Stimulated activated CD4-positive, alpha-beta T cell treated with anti-CD3 and anti-CD28 coated beads, Interleukin-12 subunit alpha, Interleukin-12 subunit beta, amount 100 ng/mL, for 4 hours (primary cell): ENCODE measurements at places on chromosomes 3 and 15.

DNA sequence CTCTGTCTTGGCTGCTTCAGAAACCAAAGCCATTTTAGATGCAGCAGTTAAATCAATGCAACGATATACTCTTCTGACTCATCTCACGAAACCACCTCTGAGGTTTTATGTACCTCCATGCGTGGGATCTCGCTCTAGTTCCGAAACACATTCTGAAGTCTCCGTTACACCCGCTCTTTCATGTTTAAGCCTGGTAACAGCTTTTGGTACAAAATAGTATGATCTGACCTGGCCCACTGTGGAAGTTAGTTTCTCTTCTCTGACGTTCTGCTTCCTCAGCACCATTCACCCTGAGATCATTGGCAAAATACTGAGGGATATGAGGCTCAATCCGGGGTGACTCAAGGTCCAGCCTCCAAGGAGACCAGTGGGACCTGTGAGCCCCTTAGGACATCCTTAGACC lies 121.9 kb downstream of the TMEM266 start:
- DNase-seq = no peak

DNA sequence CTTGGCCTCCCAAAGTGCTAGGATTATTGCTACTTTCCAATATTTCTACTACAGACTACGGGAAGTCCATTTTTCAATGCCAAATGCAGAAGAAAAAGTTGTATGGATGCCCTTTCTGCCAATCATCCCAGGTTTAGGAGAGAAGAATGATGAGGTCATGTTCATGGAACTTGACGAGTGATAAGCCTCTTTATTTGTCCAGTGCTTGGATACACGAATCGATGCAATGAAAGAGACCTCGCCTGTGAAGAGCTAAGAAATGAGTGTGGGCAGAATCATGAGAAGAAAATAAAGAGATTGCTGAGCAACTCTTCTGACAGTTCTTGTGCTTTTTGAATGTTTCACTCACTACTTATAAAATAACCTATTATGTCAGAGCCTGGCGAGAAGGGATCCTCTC lies 996 bp upstream of the SLC28A1 start:
- DNase-seq = no peak

- DNase-seq = no peak
Observed at GRCh38 chr15:49656734-49657133, 35.9 kb downstream of the DTWD1 start.

DNA sequence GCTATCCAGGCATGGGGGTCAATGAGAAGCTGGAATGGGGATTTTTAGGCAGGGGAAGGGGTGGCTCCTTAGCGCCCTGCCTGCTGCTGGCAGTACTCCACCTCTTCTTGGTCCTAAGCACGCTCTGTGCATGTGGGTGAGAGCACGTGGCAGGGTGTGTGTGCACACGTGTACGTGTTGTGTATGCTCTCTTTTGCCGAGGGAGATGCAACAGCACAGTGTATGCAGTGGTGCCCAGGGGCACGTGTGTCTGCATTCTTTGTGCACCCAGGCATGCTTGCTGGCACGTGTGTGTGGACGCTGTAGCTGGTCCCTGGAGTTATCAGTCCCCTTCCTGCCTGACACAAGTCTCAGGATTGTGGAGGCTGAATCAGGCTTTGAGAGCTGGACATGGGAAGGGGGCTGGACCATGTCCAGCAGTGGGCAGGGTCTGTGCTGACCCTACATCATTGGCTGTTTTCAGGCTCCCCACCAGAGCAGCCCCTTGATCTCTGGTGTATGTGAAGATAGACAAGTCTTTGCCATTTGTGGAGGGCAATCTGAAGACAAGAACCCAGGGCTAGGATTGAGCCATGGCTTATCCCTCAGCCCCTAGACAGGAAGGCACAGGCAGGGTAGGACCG lies 1.9 kb upstream of the CAMKV start:
- DNase-seq = no peak

DNA sequence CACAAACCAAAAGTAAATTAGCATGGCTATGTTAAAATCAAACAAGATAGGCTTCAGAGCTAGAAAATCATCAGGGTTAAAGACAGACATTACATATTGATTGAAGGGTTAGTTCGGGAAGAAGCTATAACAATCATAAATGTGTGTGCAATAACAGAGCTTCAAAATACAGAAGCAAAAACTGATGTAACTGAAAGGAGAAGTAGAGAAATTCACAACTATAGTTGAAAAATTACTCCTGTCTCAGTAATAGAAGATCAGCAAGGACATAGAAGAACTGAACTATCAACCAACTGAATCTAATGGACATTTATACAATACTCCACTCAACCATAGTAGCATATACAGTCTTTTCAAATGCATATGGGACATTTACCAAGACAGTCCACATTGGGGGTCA lies 59.4 kb downstream of the MCTP2 start:
- DNase-seq = no peak

DNA sequence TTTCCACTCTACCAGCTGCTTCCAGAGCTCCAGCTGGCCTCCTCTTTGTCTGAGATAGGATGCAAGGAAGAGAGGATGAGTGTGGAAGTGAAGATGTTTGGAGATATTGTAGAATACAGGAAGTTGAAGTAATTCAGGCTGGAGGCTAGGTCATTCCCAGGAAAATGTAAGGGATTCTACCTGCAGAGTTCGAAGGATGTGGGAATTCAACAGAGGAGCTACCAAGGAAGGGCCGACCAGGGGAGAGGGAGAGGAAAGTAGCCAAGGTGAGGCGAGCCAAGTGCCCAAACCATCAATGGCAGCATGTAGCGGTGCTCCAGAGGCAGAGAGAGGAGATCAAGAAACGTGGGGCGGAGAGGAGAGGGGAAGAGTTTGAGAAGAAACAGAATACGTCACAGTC lies 49.0 kb upstream of the EPHB3 start:
- DNase-seq = no peak

DNA sequence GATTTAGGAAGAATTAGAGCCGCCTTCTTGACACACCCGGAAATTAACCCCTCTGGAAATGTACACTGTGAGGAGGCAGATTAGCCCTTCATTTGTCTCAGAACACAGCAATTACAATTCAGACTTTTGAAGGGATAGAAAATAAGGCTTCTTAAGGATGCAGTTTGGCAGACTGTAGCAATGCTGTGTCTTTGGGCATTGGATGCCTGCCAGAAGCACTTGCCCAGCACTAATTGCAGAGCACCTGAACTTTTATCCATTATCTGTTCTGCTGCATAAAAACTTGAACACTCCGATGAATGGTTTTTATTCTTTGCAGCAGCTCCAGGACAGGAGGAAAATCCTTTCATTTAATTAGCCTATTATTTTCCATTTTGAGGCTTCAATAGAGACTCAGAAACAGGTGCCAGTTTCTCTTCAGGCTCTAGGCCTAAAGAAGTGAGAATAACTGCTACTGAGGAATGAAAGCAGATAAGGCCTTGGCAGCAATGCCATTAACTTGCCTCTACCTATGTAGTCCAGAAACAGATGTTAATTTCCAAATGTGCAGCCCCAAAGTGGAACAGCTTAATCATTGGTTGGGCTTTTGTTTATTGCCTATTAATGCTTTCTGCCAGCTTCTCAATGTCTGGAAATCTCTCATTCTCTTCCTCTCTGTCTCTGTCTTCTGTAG lies 418.5 kb downstream of the NSUN3 start:
- no peak for DNase-seq

DNA sequence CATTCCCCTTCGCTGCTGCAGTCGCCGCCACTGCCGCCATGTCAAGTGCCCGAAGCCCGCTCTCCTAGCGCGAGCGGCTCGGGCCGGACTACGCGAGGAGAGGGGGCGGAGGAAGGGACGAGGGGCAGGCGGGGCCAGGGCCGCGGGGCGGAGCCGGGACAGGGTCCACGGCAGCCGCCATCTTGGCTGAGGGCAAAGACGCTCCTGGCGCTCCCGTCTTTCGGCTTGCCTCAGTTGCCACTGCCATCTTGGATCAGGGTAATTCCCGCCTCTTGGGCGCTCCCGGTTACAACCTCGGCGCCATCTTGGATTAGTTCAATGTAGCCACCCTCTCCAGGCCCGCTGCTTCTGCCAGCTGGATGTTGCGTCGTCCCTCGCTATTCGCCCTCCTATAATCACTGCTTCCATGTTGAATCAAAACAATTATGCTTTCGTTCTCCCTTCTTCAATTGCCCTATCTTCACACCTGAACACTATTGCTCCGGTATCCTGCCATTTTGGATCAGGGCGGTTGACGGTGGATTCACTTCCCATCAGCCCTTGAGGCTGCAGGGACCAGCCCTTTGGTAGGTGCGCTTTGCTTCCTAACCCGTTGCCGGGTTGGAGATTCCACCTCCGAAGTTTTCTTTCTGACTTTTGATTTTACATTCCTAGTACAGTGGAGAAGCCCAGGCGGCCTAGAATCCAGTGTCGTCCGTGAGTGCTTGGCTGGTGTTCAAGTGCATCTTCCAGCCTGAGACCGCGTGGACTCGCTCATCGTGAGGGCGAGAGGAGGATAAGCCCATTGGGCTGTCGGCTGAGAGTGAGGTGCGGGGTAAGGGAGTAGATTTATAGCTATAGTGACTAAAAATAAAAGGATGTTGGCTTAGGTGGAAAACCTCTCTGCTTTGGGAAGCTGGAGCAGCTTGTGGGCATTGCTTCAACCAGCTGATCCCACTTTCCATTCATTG lies at the start of gene HACD2:
Gene HACD2 (minus strand): TSS at position 66 of the 950 bp plus-strand sequence. CDS start 26 bp downstream, at position 40.
- peak; percentile 96 for DNase-seq

- DNase-seq = no peak
Observed at GRCh38 chr15:33215941-33216872, 21.7 kb upstream of the FMN1 start.

- DNase-seq = peak; percentile 51
Observed at GRCh38 chr3:71064291-71064955, 519.1 kb downstream of the FOXP1 start.

- DNase-seq = no peak
Observed at GRCh38 chr3:23864931-23865330, 51.9 kb downstream of the NKIRAS1 start.

DNA sequence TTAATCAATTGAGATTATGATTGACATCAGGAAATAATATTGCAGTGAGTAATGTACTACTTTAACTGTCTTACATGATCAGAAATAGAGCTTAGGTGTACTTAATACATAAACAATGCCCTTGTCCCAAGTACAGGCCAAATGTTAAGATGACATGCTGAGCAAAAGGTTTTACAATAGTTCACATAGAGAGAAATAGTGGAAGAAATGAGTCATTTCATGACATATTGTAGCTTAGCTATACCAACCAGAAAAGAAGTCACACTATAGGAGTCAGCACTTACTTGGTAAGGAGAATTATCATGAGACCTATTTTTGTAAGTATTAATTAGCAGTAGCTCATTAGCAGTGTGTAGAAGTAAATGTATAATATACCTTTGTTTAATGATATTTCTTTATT lies 96.4 kb upstream of the NANOGP8 start:
- no peak for DNase-seq

GRCh38 chr3:153165261-153165681 lies 3.2 kb downstream of the RAP2B start:
- DNase-seq = no peak

DNA sequence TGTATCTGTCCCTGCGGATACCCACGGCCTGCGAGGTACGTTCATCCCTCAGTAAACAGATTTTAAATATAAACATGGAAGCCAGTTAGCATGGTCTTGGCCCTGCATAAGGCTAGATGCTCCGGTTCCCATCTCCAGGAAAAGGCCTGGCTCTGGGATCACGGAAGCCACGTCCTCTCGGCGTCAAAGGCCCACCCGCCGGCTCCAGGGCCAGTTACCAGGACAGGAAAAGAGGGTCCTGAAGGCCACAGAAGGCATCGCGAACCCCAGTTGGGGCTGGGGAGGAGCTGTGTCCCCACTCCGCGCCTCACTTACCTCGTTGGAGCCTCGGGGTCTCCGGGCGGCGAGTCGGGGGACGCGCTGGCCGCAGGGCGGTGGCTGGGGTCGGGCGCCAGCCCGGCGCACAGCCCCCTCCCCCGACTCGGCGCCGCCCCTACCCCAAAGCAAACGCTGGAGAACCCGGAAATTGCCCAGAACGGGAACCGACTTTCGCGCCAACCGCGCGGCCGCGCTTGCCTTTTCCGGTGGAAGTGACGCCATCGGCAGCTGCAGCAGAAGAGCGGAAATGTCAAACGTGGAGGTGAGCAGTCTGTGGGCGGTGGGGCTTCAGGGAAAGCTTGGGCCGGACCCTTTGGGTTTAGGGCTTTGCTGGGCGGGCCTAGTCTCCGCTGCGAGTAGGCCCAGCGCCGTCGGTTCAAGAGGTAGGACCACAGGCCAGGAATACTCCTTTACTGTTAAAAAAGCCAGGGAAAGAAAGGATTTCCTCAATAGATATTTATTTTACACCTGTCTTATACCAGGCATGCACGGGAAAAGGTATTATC lies at the start of gene TOPBP1:
Gene TOPBP1 (minus strand): TSS at position 488 of the 824 bp plus-strand sequence. CDS start 814 bp downstream, outside the sequence.
- peak; percentile 84 for DNase-seq

DNA sequence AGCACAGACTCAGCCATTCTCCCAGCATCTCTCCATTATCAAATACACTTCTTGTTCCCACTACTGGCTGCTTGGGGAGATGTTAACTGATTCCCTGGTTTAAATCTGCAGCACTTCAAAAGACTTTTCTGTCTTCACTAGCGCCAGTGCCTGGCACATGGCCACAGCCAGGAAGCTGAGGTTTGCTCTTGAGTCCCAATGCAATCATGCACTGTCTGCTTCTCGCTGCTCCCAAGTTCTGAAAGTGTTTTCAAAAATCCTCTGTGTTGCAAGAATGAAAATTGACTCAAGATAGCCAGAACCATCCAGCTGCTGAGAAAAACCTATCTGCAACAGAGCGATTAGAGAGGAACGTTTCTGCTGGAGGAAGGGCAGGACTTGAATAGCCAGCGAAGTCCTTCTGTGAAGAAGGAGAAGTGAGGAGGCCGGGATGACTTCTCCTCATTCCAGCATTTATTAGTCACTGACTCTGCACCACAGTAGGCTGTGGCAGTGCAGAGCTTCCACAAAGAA lies 358.4 kb upstream of the NR2F2 start:
- no peak for DNase-seq

- DNase-seq = no peak
Observed at GRCh38 chr15:31344266-31344665, 17.6 kb downstream of the KLF13 start.

- DNase-seq = no peak
Observed at GRCh38 chr3:59411186-59411585, 361.4 kb upstream of the CFAP20DC start.

- DNase-seq = no peak
Observed at GRCh38 chr15:89657686-89658200, 2.5 kb upstream of the KIF7 start.

- DNase-seq = no peak
Observed at GRCh38 chr3:23376516-23377248, 173.6 kb downstream of the UBE2E2 start.

DNA sequence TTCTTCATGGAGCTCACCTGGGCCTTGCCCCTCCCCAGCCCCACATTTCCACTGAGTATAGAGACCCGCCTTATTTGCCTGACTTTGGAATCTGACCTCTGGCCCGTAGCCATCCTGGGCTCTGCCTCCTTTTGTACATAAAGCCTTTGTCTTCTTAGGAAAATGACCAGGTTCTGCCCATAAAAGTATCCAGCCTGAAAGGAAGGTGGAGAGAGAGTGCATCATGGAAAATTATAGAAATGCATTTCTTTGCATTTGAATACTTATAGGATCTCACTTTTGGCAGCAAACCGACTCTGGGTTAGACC lies 3.6 kb upstream of the SH2D7 start:
- no peak for DNase-seq

DNA sequence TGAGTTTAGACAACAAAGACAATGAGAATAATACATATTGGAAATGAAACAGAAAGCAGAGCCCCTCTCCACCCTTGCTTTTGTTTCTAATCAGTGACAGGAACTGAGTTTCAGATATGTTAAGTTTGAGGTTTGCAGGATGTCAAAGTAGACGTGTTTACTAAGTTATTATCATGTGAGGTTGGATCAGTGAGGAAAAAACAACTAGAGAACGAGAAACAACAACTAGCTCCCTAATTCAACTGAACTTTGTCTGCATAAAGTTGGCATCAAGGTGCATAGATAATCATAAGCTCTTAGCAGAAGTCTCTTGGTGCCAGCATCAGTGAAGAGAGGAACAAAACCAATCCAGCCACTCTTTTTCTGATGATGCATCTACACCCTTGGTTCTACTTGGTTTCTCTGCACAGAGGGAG lies 491.1 kb upstream of the NR2F2 start:
- DNase-seq = no peak
